ENCODE measurements at places on chromosomes 7 and 10.
A peak's percentile ranks its signal among the peaks of the same experiment; 100 is the strongest.

DNA sequence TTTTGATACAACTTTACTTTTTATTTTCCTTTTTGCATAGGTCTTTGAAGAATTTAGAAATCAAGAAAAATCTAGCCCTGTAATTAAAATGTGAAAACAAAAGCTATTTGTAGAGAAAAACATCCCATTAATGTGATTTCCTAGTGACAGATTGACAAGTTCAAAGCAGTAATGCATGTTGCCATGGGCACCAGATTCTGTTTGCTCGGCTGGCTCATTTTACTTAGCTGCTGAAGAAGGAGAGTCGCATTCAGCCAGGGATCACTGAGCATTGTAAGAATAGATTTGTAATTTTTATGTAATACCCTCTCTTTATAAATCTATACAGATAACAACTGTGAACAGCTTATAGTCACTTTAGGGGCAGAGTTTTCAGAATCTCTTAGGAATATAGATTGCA is 28.5 kb downstream of the DNAJB9 start:
- no peak for DNase-seq

GRCh38 chr10:129332476-129332875 is 134.6 kb upstream of the MGMT start:
- DNase-seq = peak; percentile 1

- no peak for DNase-seq
Measured at GRCh38 chr7:54796150-54796549, 37.1 kb upstream of the SEC61G start.

DNA sequence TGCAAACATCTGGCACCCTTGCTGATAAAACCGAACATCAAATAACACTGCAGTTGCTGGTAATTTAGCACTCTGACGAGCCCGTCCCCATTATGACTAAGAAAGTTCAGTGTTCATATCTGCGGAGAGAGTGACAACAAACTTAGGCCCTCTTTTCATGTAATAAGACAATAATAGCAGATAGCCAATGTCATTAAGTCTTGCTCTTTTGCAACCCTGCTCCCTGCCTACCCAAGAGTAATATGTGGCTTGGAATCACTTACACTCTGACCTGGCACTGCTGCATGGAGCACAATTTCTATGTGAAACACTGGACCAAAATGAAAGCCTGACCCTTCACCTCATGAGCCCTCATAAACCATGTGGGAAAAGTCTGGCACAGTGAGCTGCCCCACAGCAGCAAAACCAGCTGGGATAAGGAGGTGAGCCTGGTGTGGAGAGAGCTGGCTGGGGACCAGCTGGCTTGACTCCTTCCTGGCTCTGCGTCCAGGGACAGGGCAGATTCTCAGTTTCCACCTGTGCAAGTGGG is 86.5 kb downstream of the HIPK2 start:
- no peak for DNase-seq

- no peak for DNase-seq
Measured at GRCh38 chr7:85833066-85833465, 646.2 kb upstream of the SEMA3D start.

GRCh38 chr7:124934841-124935240 is 5.2 kb upstream of the POT1 start:
- no peak for DNase-seq

DNA sequence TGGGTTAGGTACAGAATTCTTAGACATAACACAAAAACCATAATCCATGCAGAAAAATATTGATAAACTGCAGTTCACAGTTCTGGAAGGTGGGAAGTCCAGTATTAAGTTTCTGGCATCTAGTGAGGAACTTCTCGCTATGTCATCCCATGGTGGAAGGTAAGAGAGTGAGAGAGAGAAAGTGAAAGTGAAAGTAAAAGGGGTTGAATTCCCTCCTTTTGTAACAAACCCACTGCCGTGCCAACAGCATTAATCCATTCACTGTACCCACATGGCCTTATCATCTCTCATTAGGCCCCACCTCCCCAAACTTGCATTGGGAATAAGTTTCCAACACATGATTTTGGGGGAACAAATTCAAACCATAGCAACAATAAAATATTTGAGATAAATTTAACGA is 17.1 kb downstream of the ZNF485 start:
- DNase-seq = no peak

GRCh38 chr7:17661982-17662585 is 278.2 kb downstream of the SNX13 start:
- no peak for DNase-seq

All from activated CD4-positive, alpha-beta T cell treated with anti-CD3 and anti-CD28 coated beads, Interleukin-2, Interleukin-4, amounts not matched to agents 100 ng/mL and 50 ng/mL, durations not matched to agents 16 hours and 8 hours (primary cell).